ENCODE measurements at places on chromosomes 13 and 19.

DNA sequence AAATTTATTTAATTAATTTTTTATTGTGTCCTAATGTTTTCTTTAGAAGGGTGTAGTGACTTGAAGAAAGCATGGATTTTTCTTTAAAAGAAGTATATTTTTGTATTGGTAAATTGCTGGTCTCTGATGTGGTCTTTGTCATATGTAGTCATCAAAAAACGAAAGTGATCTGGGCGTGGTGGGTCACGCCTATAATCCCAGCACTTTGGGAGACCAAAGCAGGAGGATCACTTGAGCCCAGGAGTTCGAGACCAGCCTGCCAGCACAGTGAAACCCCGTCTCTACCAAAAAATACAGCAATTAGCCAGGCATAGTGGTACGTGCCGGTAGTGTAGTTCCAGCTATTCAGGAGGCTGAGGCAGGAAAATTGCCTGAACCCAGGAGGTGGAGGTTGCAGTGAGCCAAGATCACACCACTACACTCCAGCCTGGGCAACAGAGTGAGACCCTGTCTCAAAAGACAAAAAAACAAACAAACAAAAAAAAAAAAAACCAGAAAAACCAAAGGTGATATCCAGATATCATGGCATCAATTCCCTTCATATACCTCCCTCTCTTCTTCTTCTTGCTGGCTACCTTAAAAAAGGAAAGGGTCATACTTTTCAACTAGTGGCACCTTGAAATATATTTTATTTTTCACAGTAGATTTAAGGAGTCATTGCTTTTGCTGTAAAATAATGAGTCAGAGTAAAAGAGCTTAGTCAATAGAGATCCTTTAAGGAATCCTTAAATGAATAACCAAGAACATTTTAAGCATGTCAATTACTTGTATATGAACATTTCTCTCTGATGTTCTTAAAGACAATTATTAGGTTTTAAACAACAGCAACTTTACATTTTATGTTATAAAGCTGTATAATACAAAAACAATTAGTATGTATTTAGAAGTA lies 19.9 kb downstream of the KCTD4 start:
- no peak for DNase-seq

GRCh38 chr13:27097691-27098090 lies 73.9 kb downstream of the USP12 start:
- DNase-seq = no peak

DNA sequence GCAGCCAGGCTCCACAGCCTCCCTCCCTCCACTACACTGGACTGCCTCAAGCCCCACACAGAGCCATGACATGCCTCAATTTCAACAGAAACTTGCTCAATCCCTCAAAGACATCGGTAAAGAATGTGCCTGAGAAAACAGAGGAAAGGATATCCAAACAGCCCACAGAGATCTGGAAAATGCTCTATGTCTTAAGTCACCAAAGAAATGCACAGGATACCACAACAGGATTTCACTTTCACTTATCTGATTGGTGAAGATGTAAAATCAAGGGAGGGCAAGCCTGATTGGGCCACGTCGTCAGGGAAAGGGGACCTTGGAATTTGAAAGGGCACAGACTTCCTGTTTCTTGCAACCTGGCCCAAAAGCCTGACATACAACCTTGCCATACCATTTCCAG lies 14.2 kb downstream of the CACNA1A start:
- no peak for DNase-seq

DNA sequence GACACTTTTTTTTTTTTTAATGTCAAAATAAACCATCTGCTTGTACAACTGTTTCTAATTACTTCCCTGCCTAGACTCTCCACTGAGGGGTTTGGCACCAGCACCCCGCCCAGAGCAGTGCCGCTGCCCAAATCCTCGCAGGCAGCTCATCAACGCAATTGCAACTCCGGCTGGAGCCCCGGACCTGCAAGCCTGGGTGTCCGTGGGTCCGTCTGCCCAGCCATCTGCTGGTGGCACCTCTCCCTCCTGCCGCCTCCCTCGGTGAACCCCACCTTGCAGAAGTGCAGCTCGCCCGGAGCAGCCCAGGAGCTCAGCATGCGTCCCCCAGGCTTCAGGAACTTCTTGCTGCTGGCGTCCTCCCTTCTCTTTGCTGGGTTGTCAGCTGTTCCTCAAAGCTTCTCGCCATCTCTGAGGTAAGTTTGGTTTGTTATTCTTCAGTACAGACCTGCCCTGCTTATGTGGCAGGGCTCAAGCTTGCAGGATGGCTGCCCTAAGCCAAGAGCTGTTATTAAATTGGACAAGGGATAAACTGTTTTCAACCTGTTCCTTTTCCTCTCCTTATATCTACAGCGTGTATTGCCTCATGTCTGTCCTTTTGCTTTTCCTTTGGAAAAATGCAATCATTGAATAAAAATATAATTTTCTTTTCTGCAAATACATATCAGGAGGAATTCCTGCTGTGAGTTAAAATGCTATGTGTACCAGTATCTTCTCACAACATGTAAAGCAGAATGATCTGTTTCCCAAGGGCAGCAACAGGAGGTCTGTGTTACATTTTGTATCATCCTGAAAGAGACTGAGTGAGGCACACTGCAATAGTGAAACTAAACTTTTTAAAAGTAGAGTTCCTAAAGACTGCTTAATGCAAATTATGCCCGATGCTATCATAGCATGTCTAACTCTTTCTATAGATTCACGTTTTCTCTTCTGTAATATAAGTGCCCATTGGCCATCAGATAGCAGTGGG lies at the start of gene ITGBL1:
ITGBL1 (plus strand) TSS at position 157 of the 967 bp plus-strand sequence; CDS start at position 316, 159 bp downstream.
- DNase-seq = no peak

DNA sequence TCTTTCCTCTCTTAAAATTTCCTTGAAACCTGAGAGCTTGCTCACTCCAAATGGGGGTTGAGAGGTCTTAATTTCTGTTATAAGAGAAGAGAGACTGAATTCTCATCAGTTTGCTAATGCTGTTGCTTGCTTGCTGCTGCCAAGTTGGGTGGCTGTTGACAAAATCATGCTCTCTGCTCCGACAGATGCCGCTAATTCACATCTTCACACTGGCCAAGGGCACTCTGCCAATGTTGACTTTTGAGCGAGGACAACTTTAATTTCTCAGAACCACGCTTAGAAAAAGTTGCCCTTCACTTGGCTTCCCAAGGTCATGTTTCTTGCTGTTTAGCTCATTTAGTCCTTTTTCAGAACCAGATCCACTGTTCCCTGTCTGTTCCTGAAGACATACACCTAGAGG lies 402.9 kb downstream of the HS6ST3 start:
- DNase-seq = no peak

- no peak for DNase-seq
These were observed 35.8 kb downstream of the TSHZ3 start for GRCh38 chr19:31313291-31314030.

DNA sequence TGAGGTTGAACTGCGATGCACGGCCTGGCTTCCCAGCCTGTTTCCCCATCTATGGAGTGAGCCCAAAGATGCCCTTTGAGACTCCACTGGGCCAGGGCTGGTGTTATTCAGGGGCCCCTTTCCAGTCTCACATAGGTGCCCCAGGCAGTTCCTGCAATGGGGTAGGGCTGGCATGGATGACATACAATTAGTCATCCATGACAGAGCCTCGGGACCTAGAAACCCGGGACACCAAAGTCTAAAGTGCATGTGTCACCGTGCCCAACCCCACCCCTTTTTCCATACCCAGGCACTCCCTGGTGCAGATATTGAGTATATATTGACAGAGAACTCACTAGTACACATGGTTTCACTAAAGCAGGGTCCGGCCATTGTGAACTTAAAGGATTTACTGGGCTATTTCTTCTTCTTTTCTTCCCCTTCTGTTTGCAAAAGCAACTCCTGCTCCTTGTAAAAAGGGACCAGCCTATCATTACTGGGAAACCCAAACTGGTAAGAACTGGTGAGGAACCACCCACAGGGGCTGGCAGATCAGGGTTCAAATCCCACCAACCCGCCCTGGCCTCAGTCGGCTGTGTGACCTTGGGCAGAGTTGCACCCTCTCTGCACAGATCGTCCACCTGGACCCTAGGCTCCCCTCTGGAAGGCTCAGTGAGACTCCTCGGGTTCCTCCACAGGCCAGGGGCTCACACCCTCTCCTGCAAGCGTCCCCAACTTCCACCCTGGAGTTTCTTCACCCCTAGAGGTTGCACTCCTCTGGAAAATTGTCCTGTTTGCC lies 2.7 kb downstream of the B3GNT3 start:
- no peak for DNase-seq

DNA sequence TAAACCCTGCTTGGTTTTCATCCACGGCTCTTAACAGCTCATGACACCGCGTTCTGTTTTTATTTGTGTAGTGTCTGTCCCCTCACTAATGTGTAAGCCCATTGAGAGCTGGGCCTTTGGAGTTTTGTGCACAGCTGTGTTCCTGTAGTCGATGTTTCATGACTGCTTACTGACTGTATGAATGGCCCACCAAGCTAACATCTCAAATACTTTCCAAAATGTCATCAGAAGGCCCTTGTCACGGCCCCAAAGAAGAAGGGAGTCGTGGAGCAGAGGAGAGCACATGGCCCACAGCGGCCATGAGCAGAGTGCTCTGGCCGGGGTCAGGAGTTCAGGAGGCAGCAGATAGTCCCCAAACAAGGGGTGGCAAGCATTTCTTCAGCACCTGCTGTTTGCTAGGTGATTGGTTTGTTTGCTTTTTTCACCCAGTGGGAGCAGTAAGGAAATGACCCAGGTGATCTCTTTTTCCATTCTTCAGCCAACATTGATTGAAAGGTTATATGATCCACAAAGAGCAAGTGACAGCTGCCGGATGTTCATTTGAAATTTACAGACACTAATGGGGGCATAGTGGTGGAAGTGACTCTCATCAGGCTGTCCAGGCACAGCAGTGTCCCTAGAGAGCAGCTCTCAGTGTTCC lies 315.2 kb downstream of the ATP8A2 start:
- no peak for DNase-seq

GRCh38 chr19:7450243-7451223 lies 38.3 kb downstream of the PEX11G start:
- DNase-seq = no peak

GRCh38 chr19:58374200-58374599 lies 6.6 kb downstream of the ZNF837 start:
- DNase-seq = no peak

DNA sequence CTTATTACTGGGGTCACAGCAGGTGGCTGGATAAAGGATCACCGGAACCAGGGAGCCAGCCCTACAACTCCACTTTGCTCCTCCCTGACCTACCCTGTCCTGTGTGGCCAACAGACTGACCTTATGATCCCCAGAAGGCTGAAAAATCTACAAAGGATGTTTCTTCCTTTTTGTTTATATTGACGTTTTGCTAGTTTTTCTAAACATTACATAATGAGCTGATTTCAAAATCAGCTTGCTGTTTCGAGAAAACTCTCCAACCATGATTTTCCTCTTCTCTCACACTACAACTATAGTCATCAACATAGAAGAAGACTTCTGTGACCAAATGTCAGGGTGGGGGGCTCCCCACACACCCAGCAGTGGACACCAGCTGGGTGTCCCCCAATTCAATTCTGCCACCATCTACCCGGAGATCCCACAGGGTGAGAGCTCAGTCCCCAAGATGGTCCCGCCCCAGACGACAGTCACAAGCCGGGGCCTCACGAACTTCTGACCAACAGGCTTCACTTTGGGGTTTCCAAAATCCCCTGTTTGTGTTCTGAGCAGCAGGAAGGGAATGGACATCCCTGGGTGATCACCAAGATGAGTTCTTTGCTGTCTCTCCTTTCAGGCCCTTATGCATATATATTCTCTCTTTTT lies 35.0 kb downstream of the ZNF536 start:
- DNase-seq = no peak

DNA sequence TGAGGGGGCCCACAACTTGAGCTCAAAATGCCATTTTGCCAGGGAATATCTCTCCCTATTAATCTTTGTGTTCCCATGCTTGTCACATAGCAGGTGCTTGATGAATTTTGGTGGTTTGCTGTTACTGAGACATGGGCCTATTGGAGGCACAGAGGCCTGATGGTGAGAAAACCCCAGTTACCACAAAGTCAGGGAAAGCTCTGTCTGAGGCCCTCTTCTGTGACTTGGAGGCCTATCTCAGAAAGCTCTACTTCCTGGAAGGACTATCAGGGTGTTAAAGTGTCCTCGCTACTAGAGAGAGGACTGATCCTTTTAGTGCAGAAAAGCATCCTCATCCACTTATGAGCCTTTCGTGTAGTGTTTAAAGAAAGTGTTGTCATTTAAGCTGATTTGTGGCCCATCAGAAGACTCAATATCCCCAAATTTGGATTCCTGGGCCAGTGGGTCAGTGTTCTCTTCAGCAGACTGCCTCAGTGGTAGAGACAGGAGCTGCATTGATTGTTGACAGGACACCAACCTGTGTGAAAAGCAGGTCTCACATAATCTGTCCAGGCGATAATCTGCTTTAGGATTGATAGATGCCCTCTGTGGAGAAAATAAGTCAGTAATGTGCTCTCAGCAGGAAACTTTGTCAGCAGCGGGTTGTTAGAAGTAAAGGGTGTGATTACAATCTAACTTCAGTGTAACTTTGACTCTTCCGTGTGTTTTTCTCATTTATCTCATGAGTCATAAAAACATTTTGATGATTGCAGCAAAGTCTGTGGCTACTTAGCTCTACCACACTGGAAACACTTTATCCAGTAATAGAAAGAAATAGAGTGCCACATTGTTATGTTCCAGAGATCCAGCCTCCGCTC lies 121.0 kb downstream of the AKAP11 start:
- no peak for DNase-seq

- DNase-seq = no peak
These were observed 142.5 kb downstream of the SLC7A1 start for GRCh38 chr13:29452773-29453616.

DNA sequence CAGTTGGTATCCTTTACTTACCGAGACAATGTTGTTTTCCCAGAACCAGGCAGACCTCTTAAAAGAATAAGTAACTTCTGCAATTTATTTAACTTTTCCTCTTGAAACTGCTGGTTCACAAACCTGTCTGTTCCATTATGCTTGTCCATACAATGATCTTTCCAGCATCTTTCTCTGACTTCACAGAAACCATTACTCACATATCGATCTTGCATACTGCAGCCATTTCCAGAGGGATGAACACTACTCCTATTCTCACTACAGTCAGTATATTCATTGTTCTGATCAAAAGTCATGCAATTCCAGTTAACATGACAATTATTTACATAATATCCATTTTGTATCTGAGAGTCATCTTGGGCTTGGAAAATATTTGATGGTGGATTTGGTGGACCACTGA lies 2.8 kb downstream of the N4BP2L2 start:
- DNase-seq = no peak

GRCh38 chr19:49441960-49442350 lies 628 bp upstream of the SLC17A7 start:
- DNase-seq = no peak

GRCh38 chr13:78736142-78736541 lies 77.2 kb upstream of the OBI1 start:
- no peak for DNase-seq

Data from progenitor cell of endocrine pancreas (in vitro differentiated cells).